Body of pancreas (tissue), 4 donors: ENCODE measurements at places on chromosomes 13 and 19. TPM values are rescaled to one million over a fixed set of nuclear protein-coding genes. Genes with fewer than 3 reads are reported as not detected.

DNA sequence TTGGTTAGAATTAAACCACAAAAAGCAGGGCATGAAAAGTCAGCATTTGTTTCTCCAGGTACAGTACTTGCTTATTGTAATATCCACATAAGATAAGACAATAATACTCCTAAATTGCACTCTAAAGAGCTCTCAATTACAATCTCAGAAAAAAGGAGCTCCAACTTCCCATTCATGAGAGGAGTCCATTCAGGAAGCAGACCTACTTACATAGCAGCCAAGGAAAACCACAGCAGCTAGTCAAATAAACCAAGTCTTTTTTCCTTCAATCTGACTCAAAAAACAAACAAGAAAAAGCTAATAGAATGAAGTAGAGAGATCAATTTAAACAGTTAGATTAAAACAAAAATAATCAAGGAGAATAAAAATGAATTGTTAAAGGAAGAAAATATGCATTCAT lies 885.2 kb upstream of the SLITRK6 start:
- no peaks in the 10 kb centered on the region for H3K4me1 ChIP-seq
- no peak overlapping the region for H3K27ac ChIP-seq
- no peaks in the 10 kb centered on the region for H3K27me3 ChIP-seq
- DNase-seq, result no peak
- H3K4me3 ChIP-seq, result no peak overlapping the region

SIGLEC8 gene
- 0.52 TPM for total RNA-seq

GRCh38 chr13:51729866-51730553 lies 74.0 kb downstream of the DHRS12 start:
- peak overlapping the region; percentile 74 for H3K27ac ChIP-seq
- H3K36me3 ChIP-seq, result no peaks in the 10 kb centered on the region
- DNase-seq, result no peak
- peaks cover 84% of the 10 kb centered on the region for H3K4me1 ChIP-seq

PNMA8B gene
- 2.1 TPM for total RNA-seq
